ENCODE measurements at places on chromosomes 1 and 21.

GRCh38 chr1:30109853-30110252, 613.5 kb downstream of the MATN1 start:
- no peaks in the 10 kb centered on the region for H3K27me3 ChIP-seq
- no peak overlapping the region for H3K27ac ChIP-seq
- no peak for DNase-seq
- no peaks in the 10 kb centered on the region for H3K36me3 ChIP-seq
- no peaks in the 10 kb centered on the region for H3K4me1 ChIP-seq

DNA sequence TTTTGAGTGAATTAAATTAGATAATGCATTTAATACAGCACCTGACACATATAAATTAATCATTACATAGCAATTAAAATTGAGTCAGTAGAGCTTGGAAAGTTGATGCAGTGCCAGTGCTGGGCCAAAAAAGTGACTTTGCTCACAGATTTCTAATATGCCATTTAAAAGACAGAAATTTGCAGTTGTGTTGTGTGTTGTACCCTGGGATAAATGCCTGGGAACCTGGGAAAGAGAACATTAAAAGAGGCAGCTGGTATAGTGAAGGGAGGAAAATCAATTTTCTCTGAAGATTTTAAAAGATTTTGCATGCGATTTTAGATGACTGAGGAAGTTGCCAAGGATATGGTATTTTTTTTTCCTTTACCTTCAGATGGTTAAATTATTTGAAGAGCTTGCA, 10.9 kb upstream of the CFH start:
- H3K4me3 ChIP-seq: no peak overlapping the region
- no peaks in the 10 kb centered on the region for H3K36me3 ChIP-seq
- no peak for DNase-seq
- H3K4me1 ChIP-seq: no peaks in the 10 kb centered on the region
- no peak overlapping the region for H3K27ac ChIP-seq

GRCh38 chr1:114208106-114208505, 54.4 kb upstream of the SYT6 start:
- H3K36me3 ChIP-seq: no peaks in the 10 kb centered on the region
- H3K27me3 ChIP-seq: peaks cover 6% of the 10 kb centered on the region
- H3K4me1 ChIP-seq: no peaks in the 10 kb centered on the region
- no peak overlapping the region for H3K27ac ChIP-seq
- DNase-seq: no peak

GRCh38 chr1:94299627-94300553, 62.5 kb upstream of the ARHGAP29 start:
- no peaks in the 10 kb centered on the region for H3K27me3 ChIP-seq
- H3K4me1 ChIP-seq: no peaks in the 10 kb centered on the region
- H3K36me3 ChIP-seq: no peaks in the 10 kb centered on the region

DNA sequence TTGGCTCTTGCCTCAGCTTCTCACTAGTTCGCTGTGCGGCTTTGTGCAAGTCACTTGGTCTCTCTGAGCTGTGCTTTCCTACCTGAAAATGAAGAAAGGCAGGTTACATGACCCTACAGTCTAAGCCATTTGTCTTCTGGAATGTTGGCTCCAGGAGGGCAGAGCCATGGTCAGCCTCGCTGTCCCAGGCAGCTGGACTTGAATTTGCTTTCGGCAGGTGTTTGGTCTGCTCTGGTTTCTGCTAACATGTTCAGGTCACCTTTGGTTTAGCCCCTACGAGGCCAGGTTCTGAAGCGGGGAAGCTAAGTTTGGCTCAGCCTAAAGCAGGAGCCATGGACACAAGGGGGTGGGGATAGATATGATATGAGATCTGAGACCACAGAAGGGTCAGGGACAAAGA, 19.1 kb downstream of the LRRC38 start:
- H3K4me3 ChIP-seq: no peak overlapping the region
- DNase-seq: no peak
- H3K36me3 ChIP-seq: no peaks in the 10 kb centered on the region
- no peaks in the 10 kb centered on the region for H3K27me3 ChIP-seq

GRCh38 chr1:184395937-184396480, 9.2 kb downstream of the C1orf21 start:
- no peak overlapping the region for H3K27ac ChIP-seq
- H3K4me1 ChIP-seq: no peaks in the 10 kb centered on the region
- no peak overlapping the region for H3K4me3 ChIP-seq
- DNase-seq: no peak
- no peaks in the 10 kb centered on the region for H3K36me3 ChIP-seq

GRCh38 chr1:155932081-155932480, 2.1 kb downstream of the KHDC4 start:
- no peak for DNase-seq
- peaks cover 56% of the 10 kb centered on the region for H3K36me3 ChIP-seq
- H3K4me3 ChIP-seq: peak overlapping the region; percentile 52
- H3K4me1 ChIP-seq: peaks cover 48% of the 10 kb centered on the region
- peak overlapping the region; percentile 55 for H3K27ac ChIP-seq

GRCh38 chr1:84430546-84430945, 32.3 kb downstream of the DNASE2B start:
- H3K36me3 ChIP-seq: no peaks in the 10 kb centered on the region
- H3K4me1 ChIP-seq: peaks cover 17% of the 10 kb centered on the region
- no peaks in the 10 kb centered on the region for H3K27me3 ChIP-seq
- no peak overlapping the region for H3K27ac ChIP-seq
- DNase-seq: no peak

Measured in CD4-positive, CD25-positive, alpha-beta regulatory T cell (primary cell).